Activated T-cell treated with anti-CD3 and anti-CD28 coated beads, Interleukin-2, amount 50 U/mL, for 4 hours (primary cell): ENCODE measurements at places on chromosomes 3 and 15. TPM values are rescaled to one million over a fixed set of nuclear protein-coding genes. Genes with fewer than 3 reads are reported as not detected.

The ANKUB1 gene
- total RNA-seq: not detected

The LRRIQ4 gene
- not detected for total RNA-seq

The PLA2G4F gene
- 0.30 TPM for total RNA-seq

The KCNAB1 gene
- not detected for total RNA-seq

The CELF6 gene
- 0.24 TPM for total RNA-seq

DNA sequence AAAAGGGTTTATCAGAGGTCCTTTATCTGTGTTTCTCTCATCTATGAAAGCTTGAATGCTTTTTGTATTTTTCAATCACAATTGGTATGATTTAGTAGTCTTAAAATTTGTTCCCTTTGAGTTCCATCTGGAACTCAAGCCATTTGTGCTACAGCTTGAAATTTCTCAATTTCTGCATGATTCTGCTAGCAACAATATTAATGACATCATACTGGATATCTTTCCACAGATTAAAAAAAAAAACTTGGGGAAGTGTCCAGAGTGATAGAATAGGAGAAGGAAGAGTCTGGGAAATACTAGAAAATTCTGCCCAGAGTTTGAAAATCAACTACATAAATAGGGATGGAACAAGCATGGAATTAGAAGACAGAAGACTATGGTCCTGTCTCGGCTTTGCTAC, 9.3 kb upstream of the FBN1 start:
- DNase-seq: no peak

DNA sequence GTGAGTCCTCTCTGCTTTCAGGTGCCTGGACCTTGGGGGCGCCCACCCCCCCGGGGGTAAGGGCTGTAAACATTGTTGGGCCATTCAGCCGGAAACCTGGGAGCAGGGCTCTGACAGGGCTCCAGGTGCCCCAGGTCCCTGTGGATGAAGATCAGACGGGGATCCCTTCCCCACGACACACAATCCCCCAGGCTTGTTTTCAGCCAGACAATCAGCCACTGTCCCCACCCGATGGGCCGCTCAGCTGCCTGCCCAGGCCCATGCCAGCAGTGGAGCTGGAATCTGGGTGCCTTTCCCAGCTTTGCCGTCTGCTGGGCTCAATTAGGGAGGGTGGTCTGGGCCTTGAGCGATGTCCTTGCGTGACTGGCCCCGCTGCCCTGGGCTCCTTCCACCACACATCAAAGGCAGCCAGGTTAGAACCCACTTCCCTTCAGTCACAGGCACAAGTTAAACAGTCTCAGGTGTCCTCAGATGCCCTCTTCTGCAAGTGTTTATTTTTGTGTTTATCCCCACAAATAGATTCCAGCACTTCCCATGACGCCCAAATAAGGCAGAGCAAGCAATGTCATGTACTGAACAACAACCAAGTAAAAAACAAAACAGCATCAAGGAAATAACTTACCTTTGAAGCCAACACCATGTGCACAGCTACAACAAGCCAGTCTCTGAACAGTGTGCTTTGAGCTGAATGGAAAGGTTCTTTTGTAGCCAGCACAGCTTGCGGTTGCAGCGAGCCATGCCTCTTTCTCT, 77.0 kb upstream of the ALDH1A3 start:
- no peak for DNase-seq

- no peak for DNase-seq
Measured at GRCh38 chr3:33575311-33575710, 135.1 kb upstream of the UBP1 start.

DNA sequence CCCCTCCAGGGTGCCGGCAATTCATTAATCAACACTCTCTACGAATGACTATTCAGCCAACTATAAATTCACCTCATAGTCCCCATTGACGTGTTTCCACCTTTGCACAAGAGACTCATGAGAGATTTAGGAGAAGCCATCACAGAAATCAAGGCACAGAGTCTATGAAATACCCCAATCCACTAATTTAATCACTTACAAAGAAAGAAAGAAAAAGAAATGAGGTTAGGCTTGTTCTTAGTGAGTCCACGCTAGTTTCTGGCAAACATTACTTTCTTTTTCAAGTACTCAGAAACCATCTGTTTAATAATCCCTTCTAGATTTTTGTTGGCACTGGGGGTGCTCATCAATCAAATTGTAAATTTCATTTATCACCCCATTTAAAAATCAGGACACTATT, 125.2 kb upstream of the ADPGK start:
- DNase-seq: no peak

- DNase-seq: no peak
Measured at GRCh38 chr3:141050576-141051442, at the start of gene SPSB4. TSS of gene SPSB4 (plus strand) at chr3:141051347. CDS start at chr3:141066105, 14,758 bp downstream.

DNA sequence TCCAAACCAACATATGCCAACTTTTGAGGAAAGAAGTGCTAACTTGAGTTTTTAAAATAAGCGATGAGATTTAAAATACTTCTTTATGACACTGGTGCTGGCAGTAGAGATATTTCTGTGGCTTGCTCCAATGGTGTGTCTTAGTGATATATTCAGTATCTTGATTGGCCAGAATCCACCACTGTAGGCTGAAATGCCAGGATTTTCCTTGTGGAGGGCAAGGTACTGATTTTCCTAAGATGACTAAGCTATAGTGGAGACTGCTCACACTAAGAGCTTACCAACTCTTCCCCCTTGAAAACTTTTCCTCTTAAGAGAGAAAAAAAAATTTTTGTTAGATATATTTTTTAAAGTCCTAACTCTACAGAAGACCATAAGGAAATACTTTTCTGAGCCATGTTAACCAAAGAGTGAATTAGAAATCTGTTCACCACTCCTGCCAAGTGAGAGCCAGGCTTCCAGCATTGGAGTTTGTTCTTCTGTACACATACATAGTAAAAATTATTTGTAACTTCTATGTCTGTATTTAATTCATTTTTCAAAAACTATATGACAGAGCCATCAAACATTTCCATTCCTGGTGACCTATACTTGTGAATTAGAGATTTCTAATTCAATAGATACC, 109.1 kb downstream of the PPP2R3A start:
- no peak for DNase-seq

GRCh38 chr3:179860275-179861107, 176.2 kb downstream of the PEX5L start:
- no peak for DNase-seq
